Fibroblast of skin of abdomen (primary cell): ENCODE measurements at places on chromosomes 12 and 14.

DNA sequence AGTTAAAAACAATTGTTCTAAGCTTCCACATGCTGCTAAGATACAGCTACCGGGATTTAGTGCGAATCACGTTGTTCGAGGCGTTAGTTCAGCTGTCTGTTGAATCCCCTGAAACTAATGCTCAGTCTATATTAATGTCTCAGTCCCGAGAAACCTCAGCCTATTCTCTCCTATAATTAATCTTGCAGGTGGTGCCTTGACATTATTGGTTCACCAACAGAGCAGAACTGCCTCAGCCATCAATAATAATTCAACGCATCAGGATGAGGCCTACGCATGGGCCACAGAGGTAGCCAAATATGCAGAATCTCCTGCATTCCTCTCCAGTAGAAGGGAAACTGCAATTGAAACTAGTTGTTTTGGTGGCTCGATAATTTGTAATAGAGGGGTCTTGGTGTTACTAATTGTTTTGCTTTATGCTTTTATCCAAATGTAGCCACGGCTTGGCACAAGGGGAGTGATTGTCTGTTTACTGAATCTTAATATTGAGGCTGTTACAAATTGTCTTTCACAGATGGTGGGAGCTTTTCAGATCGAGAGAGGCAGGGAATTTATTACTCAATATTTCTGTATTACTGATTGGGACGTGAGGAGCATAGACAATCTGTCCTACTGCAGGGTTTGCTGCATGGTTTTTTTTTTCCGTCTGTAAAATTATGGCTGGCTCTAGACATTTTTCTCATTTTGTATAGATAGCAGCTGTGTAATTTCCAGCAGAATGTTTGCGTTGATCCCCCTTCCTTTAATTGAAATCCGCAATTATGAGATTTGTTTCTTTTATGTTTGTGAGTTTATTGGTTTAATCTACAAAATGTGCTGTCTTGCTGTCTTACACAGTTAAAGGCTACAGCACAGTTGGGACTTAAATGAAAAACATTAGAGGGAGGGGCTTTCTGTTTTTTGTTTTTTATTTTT, 1036.5 kb upstream of the NOVA1 start:
- DNase-seq = no peak

DNA sequence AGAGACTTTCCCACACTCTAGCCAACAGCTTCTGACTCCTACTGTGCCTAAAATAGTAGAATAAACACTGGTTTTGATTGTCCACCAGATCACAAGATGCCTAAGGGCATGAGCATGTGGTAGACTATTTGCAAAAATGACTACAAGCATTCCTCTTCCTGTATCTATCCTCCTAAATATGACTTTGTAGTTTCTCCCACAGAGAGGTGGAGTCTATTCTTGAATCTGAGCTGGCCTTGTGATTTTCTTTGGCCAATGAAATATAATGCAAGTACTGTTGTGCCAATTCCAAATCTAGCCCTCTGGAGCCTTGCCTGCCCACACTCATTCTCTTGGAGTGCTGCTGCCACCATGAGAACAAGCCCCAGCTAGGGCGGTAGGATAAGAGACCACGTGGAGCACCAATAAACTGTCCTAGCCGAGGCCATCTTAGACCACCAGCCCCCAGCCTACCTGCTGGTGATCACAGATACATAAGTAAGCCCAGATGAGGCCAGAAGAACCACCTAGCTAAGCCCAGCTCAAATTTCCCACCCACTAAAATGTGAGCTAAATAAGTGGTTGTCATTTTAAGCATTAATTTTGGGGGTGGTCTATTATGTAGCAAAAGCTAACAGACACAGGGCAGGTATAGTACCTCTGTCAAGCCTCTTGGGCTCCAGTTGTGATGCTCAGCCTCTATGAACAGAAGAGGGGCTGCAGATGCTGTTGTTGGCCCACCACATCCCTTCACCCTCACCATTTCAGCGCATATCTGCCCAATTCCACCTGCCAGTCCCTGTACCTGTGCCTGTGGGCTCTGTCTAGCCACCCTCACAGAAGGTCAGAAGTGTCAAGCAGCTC, 17.9 kb downstream of the ZFP36L1 start:
- DNase-seq = peak; percentile 29

DNA sequence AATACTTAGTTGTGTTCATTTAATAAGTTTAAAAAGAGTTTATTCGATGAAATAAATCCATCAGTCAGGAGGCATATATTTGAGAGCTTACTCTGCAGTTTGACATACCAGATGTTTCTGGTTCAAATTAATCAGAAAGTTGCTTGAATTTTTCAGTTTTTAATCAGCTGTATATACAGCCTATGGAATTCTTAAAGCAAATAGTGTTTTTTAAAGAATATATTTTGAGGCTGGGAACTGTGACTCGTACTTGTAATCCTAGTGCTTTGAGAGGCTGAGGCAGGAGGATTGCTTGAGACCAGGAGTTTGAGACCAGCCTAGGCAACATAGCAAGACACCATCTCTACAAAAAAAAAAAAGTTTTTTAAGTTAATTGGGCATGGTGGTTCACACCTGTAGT, 112.1 kb downstream of the MON2 start:
- peak; percentile 45 for DNase-seq

DNA sequence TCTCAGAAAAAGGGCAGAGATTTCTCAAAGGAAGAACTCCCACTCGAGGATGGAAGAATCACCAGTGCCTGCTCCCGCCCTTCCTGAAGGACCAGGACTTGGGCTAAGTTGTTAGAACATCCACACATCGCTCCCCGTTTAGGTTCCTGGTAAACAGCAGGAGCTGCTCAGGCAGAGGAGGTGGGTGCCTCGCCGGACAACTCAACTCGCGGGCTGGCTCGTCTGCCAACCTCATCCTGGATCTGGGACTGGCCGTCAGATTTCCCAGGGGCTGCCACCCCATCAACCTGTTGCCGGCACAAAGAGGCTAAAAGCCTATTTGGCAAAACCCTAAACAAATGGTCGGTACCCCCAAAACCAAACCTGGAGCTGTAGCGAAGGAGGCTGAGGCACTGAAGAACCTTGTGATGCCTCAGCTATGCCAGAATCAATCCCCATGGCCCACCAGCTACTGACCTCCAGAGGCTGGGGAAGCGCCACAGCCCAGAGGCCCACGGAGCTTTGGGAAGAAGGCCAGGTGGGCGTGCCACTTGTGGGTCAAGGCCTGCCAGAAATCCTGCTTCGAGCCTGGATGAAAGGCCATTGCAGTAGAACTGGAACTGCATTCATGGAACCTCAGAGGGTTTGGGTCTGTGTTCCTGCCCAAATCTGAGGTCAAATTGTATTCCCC, 42.9 kb downstream of the RIMBP2 start:
- no peak for DNase-seq

DNA sequence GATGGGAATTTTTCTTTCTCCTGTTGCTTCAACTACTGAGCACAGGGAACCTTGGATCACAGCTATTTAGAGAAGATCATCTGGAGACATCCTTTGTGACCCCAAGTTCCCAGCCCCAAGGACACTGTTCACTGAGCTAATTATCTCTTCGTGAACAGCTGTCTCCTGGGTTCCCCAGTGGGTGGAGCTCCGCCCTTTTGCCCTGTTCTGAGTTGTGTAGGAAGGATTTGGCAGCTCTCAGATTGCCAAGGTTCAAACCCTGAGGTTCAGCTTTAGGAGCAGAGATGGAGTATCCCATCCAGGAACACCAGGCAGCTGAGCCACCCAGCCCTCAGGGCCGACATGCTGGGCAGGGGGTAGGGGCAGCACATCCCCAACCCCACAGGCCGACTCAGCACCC, 32.0 kb downstream of the NGB start:
- no peak for DNase-seq

GRCh38 chr12:6215120-6215807, 15.1 kb downstream of the CD9 start:
- DNase-seq = no peak

DNA sequence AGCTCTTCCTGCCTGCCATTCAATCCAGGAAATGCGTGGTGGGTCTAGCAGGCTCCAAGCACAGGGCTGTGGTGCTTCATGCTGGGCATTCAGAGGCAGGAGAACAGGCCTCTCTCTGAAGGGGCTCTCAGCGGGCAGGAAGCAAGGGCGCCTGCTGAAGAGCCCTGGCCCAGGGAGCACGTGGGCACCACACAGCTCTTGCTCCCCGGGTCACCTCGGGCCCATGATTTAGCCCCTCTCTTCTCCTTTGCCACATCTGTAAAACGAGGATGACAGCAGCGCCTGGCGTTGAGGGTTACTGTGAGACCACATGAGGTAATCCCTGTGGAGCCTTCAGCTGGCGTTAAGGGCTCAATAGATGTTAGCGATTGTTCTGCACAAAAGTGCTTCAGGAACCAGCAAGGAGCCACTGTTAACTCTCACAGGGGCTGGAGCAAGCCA, 37.6 kb upstream of the SPTLC2 start:
- DNase-seq = no peak

- peak; percentile 27 for DNase-seq
These were observed 8.6 kb downstream of the SLC38A6 start for GRCh38 chr14:60989599-60989998.

GRCh38 chr12:52277486-52278245, 3.2 kb downstream of the KRT86 start:
- DNase-seq = no peak

- no peak for DNase-seq
These were observed 9.6 kb upstream of the GPR84 start for GRCh38 chr12:54373649-54374561.

GRCh38 chr12:88909510-88909909, 329.2 kb upstream of the KITLG start:
- DNase-seq = no peak
